ENCODE measurements at places on chromosomes 13 and 19.

DNA sequence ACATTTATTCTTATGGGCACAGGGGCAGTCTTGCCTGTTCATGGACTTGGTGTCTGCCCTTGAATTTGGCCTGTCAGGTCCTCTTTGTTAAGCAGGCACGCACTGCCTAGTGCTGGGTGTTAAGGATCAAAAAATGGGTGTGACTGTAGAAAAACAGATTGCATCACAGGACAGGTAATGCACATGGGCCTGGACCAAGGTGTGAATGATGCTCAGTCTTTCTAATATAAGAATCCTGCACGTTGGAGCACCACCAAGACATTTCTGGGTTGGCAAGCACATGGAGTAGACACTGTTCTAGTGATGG is 33.7 kb downstream of the GATAD2A start:
- no peak for DNase-seq

- DNase-seq: no peak
Measured at GRCh38 chr13:45751885-45752284, 49.8 kb downstream of the CBY2 start.

DNA sequence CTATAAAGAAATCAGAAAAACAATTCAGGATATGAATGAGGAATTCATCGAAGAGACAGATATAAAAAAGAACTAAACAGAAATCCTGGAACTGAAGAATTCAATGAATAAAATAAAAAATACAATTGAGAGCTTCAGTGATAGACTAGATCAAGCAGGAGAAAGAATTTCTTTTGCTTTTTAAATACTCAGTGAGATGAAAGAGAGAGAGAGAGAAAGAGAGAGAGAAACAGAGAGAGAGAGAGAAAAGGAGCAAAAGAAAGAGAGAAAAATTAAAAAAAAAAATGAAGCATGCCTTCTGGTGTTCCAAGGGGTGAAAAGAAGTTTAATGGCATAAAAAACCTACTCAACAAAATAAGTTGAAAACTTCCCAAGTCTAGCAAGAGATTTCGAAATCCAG is 22.0 kb upstream of the SLC7A9 start:
- DNase-seq: no peak

DNA sequence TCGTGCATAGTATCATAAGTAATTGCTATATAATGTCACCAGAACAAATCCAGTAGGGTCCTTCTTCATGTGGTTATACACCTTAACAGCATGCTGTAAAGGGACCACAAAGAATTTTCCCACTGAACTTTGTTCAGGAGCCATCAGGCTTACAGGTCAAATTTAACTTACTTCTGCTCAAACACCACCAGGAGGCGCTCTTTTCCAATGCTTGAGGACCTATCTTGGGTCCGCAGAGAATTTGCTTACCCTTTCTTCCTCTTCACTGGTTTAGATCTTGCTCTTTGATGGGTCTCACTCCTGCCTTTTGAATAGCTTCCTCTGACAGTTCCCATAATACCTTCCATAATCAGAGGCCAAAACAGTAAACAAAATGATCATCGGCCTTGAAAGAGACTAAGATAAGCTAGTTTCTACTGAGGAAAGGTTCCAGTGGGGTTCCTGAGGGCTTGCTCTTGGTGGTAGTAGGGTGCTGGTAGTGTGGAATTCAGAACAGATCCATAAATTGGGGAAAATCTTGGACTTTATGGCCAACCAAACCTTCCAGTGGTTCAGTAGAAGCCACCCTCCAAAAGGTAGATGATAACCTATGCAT is 37.4 kb downstream of the SCGB2B2 start:
- DNase-seq: peak; percentile 6

- no peak for DNase-seq
Measured at GRCh38 chr19:31671411-31672035, 322.3 kb upstream of the TSHZ3 start.

GRCh38 chr19:29290853-29291252 is 77.9 kb upstream of the UQCRFS1 start:
- DNase-seq: no peak

DNA sequence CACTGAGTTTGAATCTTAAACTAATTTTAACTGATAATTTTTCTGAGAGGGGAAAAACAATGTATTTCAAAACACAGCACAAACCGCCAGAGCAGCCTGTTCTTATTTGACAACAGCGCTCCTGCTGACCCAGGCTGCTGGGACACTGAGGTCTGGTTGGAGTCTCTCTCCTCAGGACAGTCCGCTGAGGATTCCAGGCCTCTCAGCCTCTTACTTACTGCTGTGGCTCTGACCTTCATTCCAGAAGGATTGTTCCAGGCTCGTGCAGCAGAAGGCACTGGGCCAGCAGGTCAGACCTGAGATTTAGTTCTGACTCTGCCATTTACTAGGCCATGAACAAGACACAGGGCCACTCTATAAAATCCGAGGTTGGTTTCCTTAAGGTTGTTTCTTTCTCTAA is 393.6 kb downstream of the TDRD3 start:
- no peak for DNase-seq

- DNase-seq: no peak
Measured at GRCh38 chr13:113802090-113802531, 43.1 kb downstream of the TMEM255B start.

- DNase-seq: no peak
Measured at GRCh38 chr19:407511-408440, 1.2 kb downstream of the C2CD4C start.

DNA sequence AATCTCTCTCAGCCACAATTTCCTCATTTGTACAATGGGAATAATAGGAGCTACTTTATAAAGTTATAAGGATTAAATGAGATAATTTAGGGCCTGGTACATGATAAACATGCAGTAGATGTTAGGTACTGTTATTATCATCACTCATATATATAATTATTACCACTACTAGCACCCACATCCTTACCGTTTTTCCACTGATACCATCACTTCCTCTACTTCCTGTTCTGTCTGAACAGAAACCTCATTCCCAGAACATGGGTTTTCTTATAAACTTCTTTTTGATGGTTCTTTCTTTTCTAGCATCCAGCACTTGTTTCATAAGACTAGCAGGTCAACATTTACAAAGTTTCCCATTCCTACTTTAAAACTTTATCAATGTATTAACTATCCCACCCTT is 6.3 kb downstream of the CDADC1 start:
- DNase-seq: no peak

DNA sequence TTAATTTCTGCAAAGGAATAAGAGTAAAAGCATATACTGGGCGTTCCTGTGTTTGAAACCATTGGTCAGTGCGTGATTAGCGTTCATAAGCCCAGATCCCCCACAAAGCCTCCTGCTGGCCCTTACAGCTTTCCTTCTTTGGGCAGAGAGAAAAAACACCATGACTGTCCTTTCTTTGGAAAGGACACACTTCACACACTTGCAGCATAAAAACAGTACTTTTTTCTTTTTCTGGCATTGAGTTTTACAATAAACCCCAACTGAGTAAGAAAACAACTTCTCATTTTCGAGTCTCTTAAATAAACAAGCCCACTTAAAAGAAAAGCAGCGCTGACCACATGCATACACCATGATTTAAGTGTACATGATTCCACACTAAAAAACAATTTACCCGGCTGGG is 35.8 kb downstream of the SMAD9 start:
- peak; percentile 52 for DNase-seq

GRCh38 chr19:35115177-35115951 is at the start of gene FXYD3:
FXYD3 (plus strand) TSS chr19:35115823; CDS start chr19:35119377, 3,554 bp downstream.
- no peak for DNase-seq

GRCh38 chr19:33233056-33233873 is 7.6 kb upstream of the SLC7A10 start:
- DNase-seq: no peak

- no peak for DNase-seq
Measured at GRCh38 chr13:80100636-80101035, 240.3 kb downstream of the SPRY2 start.

Measured in smooth muscle cell of the brain vasculature (primary cell).